Smooth muscle cell of trachea (primary cell): ENCODE measurements at places on chromosomes 13 and 19. TPM values are rescaled to one million over a fixed set of nuclear protein-coding genes. Genes with fewer than 3 reads are reported as not detected.

Gene CGB1
- total RNA-seq: not detected in 2 replicates

Gene CCDC169
- 4.1 and 6.7 TPM in 2 replicates for total RNA-seq

Gene ZNF85
- total RNA-seq: 1.5 and 4.8 TPM in 2 replicates

Gene CEACAM7
- total RNA-seq: not detected in 2 replicates

Gene FLT3
- total RNA-seq: not detected in 2 replicates

Gene KLK3
- total RNA-seq: not detected in 2 replicates

Gene SLC10A2
- not detected in 2 replicates for total RNA-seq

Gene CEACAM20
- total RNA-seq: not detected in 2 replicates

Gene SLC25A41
- total RNA-seq: under 0.01 TPM in 1 of 2 replicates, not detected in the other

Gene HCST
- total RNA-seq: 0.87 and 1.8 TPM in 2 replicates

Gene CRB3
- total RNA-seq: not detected in 2 replicates

Gene WDR88
- total RNA-seq: not detected in 2 replicates

Gene ACP7
- under 0.01 and 0.15 TPM in 2 replicates for total RNA-seq

Gene CRX
- total RNA-seq: not detected in 2 replicates

Gene ZNF625
- 7.9 and 14.5 TPM in 2 replicates for total RNA-seq

Gene FFAR1
- total RNA-seq: not detected in 2 replicates

Gene ATXN8OS
- total RNA-seq: not detected in 2 replicates

Gene FUT6
- total RNA-seq: not detected in 2 replicates

Gene SMG9
- total RNA-seq: 8.6 and 9.3 TPM in 2 replicates

Gene KCNJ14
- 0.29 and 1.2 TPM in 2 replicates for total RNA-seq

Gene AZU1
- under 0.01 TPM in 1 of 2 replicates, not detected in the other for total RNA-seq
